ENCODE measurements at places on chromosomes 2 and 18.

GRCh38 chr2:187319441-187320108 is 128.5 kb downstream of the CALCRL start:
- no peak for DNase-seq

DNA sequence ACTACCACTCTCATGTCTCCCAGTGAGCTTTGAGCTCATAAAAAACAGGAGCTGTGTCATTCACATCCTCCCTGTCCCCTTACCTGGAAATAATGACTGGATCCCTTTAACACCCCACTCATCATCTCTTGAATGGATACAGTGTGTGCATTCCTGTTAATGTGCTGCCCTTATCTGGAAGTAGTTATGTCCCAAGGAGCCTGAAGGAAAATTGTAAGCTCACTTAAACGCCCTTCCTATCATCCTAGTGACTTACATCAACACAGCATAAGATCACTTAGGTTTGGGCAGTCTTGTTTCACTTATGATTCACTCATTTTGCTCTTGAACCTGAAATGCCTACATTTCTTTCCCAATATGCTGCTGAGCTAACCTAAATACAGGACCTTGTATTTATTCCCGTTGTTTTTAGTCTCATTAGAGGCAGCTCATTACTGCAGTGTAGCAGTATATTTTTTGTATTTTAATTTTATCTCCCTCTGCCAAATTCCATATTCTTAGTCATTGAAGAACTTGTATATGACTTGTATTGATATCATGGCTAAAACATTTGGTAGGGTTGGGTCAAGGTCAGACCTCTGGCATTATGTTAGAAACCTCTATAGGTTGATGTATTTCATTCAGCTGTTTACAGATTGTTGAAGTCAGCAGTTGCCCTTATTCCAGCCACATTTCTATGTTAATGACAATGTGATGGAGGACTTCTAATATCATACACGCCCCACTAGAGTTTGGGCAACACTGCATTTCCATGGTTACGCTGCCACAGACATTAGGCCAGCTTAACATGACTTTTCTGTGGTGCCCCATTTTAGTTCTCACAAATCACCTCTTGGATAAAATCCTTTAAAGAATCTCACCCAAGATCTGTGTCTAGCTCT is 72.9 kb downstream of the PKP4 start:
- DNase-seq, result no peak

GRCh38 chr18:11261486-11261885 is 112.1 kb upstream of the PIEZO2 start:
- no peak for DNase-seq

GRCh38 chr2:203909261-203909967 is 27.1 kb upstream of the ICOS start:
- DNase-seq, result no peak

DNA sequence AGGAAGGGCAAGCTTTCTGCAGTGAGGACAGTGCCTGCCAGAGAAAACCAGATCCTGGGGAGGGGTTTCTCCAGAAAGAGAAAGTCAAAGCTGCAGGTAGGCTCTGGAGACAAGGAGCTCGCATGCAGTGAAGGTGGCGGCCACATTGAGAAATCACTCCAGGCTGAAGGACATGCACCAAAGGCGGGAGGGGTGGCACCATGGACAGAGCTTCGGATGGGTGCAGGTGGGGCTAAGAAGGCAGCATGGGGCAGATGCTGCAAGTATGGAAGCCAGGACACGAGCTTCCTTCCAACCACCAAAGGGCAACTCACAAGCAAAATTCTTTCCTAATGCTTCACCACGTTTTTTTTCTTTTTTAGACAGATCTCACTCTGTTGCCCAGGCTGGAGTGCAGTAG is 104.4 kb upstream of the SLC35G4 start:
- no peak for DNase-seq

- DNase-seq, result no peak
Measured at GRCh38 chr2:173521450-173522192, 166.9 kb downstream of the CDCA7 start.

DNA sequence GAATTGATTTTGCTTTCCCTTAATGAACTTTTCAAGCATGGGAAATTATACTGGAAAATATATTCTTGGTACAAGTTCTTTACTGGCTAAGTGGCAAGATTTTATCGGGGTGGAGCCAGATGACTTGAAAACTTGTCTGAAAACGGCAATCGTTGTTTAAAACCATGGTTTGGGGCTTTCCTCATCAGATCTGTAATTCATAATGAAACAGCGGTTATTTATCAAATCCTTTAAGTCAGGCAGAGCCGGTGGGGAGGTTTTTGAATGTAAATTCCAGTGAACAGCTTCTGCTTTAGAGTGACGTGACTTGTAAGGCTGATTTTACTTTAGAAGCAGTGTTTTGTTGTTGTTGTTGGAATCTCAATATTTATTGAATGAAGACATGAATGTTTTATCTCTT is 2.6 kb downstream of the SEC11C start:
- no peak for DNase-seq

DNA sequence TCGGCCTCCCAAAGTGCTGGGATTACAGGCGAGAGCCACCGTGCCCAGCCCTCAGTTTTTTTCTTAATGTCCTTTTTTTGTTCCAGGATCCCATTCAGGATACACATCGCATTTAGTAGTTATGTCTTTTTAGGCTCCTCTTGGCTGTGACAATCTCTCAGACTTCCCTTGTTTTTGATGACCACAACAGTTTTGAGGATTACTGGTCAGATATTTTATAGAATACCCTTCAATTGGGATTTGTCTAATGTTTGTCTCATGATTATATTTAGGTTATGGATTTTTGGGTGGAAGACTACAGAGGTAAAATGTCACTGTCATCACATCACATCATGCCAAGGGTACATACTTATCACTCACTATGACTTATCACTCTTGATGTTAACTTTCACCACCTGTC is 46.7 kb downstream of the SCN3A start:
- no peak for DNase-seq

DNA sequence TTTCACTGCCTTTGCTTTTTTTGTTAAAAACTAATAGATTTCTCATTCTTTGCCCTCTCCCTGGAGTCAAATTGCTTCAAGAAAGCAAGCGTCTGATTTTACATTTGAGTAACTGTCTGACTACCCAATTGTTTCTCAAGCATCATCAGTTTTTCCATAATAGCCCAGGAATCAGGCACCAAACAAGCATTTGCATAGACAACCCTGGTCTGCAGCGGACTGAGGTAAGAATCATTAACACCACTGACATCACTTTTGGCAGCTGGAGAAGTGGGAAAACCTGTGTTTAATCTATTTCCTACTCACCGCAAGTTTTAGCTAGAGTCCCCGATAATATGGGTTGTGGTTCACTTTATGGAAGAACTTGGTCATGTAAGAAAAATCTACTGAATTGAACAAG is 55.7 kb downstream of the IRS1 start:
- no peak for DNase-seq

- DNase-seq, result no peak
Measured at GRCh38 chr2:12211326-12212175, 465.1 kb downstream of the LPIN1 start.

DNA sequence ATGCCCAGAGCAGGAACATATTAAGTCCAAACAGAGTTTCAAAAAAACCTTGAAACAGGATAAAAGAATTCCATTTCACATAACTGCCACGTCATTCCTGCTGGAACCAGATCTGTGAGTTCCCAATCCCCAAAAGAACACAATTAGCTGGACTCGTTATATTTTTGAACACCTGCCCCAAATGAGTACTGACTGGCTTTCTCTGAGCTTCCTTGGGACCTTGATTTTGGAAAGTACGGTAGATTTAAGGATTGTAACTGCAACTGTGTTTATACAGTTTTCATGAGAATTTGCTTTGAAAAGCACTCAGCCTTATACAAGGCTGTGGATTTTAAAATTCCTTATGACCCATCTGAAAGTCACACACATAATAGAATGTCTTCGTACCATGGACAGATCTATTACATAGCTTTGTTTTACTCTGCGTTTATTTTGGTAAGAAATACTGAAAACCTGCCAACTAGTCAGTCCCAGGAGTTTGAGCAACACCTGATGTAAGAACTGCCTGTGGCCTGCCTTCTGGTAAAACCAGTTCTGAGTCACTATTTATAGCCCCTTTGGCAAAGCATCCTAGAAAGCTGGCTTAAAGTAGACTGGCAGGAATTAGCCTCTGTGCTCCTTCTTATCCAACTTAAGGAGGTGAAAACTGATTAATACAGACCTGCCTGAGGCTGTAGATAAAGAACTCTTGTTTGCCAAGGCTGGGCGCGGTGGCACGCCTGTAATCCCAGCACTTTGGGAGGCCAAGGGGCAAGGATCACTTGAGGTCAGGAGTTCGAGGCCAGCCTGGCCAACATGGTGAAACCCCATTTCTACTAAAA is 48.1 kb downstream of the MERTK start:
- DNase-seq, result no peak
